ENCODE measurements at places on chromosomes 2 and 18.

DNA sequence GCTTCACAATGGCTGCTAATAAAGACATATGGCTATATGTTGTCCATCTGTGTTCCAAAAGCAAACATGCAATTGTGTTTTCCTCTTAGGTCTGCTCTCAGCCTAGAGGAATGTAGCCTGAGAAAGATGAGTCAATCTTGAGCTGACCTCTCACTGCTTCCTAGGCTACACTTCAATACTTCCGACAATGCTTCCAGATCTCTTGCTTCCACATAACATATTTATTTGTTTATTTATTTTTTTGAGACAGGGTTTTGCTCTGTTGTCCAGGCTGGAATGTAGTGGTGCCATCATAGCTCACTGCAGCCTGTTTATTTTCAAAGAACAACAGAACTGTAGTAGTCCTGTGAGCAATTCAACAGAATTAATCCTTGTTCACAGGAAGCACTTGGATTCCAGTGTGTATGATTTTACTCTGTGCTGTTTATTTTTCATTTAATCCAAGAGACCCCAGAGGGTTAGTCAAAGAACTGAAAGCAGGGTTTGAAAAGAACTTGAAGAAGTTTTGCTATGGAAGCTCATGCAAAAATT lies 437.9 kb downstream of the TXNL1 start:
- DNase-seq: no peak

GRCh38 chr2:5387406-5387805 lies 304.8 kb upstream of the SOX11 start:
- DNase-seq: no peak

DNA sequence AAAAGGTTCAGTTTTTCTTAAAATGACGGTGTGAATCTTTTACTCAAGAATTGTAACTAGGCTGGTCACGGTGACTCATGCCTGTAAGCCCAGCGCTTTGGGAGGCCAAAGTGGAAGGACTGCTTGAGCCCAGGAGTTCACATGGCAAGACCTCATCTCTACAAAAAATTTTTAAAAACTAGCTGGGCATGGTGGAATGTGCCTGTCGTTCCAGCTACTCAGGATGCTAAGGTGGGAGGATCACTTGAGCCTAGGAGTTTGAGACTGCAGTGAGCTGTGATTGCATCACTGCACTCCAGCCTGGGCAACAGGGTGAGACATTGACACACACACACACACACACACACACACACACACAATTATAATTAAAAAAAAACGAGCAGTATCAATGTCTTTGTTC lies 369.8 kb downstream of the DPP10 start:
- DNase-seq: no peak

DNA sequence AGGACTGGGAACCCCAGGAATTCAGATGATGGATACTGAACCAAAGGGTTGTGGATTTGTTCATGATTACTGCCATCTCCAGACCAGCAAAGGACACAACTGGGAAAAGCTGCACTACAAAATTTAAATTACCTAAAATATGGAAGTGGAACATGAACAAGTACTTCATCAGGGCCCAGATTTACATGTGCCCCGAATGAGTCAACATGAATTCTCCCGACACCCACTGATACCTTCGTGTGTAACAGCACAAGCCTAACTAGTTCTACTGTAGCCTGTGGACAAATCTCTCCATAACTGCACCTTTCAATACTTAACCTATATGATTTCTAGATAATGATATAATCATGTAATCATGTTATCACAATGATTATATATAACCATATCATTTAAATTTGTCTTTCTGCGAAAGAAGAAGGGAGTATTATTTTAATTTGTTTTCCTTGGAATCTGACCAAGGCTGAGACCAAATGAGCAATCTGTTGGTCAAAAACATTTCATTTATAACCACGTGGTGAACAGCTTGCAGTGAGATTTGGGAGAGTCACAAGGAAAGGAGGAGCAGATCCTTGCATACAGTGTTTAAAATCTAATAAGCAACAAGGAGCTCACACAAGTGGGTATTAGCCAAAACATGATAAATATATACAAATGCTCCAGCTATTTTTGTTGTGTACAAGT lies 70.5 kb downstream of the CACNB4 start:
- DNase-seq: no peak

DNA sequence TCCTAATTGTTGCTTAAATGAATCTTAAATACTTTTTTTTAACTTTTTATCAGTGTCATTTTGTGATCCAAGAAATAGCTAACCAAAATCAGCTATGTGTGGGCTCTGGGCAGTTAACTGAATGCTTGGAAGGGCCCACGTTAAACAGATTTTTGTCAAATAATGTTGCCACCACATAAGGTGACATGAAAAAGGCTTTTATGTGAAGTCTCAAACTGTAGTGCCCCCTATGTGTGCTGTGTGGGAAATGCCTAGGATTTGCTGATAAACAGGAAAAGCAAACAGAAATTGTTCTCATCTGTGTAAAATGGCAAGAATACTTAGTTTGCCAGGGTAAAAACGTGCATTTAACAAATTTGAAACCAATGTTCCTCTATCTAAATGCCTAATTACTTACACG lies 242.2 kb downstream of the ZNF516 start:
- no peak for DNase-seq

- no peak for DNase-seq
Observed at GRCh38 chr18:31954349-31954748, 11.4 kb upstream of the TRAPPC8 start.

DNA sequence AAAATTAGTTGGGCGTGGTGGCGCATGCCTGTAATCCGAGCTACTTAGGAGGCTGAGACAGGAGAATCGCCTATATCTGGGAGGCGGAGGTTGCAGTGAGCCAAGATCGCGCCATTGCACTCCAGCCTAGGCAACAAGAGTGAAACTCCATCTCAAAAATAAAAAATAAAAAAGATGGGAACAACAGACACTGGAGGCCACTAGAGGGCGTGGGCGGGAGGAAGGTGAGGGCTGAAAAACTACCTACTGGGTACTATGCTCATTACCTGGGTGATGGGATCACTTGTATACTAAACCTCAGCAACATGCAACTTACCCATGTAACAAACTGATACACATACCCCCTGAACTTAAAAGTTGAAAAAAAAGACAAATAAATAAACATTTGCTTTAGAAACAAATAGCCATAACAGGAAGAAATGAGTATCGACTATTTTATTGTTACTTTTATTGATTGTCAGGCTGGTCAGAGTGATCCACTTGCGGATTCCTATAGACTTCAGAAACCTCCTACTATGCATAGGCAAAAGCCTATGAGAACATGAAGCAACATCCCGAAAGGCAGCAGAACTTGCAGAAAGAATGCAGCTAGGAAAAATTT lies 61.0 kb downstream of the TMEM163 start:
- DNase-seq: no peak

- no peak for DNase-seq
Observed at GRCh38 chr2:39464864-39465263, 27.8 kb upstream of the MAP4K3 start.

- no peak for DNase-seq
Observed at GRCh38 chr2:64765160-64765805, 111.6 kb upstream of the SERTAD2 start.

- no peak for DNase-seq
Observed at GRCh38 chr2:43269074-43269572, 42.7 kb upstream of the ZFP36L2 start.
